Activated CD4-positive, alpha-beta T cell treated with anti-CD3 and anti-CD28 coated beads, Interleukin-2, amount 50 U/mL, for 24 hours (primary cell): ENCODE measurements at places on chromosomes 1 and 21.

DNA sequence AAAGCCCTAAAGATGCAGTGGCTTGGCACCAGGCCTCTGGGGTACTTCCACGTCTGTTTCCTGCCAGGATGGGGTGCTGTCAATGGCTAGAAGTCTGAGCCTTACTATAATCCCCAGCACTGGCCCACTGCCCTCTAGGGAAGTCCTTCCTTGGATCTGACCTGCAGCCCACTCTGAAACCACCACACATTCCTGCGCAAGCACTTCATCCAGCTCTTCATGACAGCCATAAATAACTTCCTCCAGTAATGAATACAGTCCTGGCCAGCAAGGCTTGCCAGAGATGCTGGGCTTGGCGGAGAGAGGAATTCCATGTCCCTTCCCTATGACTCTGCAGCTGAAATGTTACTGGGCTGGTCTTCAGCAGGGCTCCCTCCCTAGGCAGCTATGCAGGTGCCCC lies 32.6 kb downstream of the ALPL start:
- no peak for DNase-seq

DNA sequence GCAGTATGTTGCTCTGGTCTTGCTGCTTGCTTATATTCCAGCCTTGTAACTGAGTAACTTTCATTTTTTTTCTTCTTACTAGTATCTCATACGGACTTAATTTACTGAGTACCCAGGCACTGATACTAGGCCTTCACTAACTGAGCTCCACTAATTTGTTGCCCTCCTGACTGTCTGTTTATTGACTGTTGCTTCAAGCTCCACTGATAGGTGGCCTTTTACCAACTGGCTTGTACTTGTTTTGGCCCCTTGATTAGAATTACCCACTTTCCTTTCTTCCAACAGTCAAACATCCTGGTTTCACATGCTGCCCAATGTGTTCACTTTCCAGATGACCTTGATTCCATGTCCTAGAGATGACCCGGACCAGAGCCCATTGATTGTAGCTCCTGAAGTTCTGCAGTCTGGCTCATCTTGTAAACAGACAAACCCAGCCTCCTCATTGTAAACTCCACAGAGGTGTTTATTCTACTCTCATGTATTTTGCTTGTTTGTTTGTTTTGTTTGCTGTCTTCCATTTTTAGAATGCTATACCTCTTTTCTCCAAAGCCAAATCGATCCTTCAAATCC lies 27.7 kb downstream of the RGS1 start:
- no peak for DNase-seq

DNA sequence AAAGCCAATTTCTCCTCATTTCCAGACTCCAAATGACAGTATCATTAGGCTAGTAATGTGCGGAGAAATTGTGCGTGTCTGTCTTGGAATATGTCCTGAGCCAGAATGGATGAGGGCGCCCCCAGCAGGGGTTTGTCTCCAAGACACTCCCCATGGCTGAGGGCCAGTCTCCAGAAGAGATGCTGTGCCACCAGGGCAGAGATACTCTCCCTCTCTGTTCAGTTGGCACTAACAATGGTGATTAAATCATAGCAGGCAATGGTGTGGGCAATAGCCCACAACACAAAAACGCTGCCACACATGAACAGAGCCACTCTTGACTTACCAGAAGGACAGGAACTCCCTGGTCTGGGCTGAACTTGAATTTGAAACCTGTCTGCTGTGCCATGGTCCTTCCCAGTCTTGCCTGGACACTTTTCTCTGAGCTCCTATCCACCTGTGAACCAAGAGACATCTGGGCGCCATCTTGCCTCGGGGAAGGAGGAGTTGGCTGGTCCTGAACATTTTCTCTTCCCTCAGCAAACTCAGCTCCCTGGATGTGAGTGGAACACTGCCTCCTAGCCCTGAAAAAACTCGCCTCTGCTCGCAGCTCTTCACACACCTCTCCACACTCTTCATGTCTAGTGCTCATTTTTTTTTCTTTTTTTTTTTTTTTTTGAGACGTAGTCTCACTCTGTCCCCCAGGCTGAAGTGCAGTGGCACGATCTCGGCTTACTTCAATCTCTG lies 14.8 kb upstream of the ADGRB2 start:
- no peak for DNase-seq

- no peak for DNase-seq
These were observed 645.0 kb upstream of the PTBP2 start for GRCh38 chr1:96076589-96076988.

DNA sequence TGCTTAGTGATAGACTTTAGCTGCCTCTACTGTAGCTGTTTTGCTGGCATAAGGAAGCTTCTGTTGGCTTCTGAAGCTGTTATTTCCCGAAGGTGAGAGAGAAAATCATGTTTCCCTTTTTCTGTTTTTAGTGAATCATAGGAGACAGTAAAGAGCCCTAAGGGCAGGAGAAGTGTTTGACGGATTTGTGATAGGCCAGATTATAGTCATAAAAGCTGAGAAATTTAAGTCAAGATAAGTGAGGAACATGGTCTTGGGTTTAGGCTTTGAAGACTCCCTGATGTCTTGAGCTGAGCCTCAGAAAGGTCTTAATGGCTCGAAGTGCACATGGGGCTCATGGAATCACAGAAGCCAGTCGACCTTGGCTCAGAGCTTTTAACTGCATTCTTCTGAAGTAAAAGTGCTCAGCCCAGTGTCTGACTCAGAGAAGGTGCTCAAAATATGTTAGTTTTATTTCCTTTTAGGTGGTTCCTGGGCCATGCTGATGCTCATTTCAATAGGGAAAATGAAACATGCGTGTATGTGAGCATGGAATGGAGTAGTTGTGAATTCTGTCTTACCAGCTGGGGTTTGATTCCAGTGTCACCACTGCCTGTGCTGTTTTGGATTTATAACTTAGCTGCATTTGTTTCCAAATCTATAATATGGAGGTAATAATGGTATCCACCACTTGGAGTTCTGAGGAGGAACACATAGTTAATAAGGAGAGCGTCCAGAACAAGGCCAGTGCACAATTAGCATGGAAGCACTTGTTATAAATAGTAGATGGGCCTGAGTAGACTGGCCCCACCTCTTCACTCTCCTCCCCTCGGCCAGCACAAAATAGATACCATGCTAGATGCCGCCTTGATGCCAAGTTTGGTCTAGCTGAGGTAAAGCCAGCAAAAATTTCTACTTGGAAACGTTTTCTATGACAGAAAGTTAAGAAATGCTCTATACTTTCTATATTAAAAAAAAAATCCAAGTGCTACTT lies 99.2 kb downstream of the C1orf21 start:
- no peak for DNase-seq

DNA sequence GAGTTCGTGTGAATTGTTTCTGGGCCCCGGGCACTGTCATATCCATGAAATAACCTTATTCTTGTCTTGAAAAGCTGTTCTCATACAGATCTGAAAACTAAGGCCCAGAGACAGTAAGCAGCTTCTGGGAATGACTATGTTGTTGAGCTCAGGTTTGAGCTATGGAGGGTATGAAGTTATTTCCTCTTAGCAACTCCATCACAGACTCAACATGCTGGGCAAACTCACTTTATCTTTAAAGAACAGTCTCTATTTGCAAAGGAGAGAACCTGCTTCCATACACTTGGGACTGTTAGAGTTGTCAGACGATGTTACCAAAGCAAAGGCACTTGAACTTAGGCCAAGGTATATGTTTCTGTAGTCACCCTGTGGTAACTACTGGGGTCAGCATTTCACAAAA lies 90.0 kb downstream of the GPR88 start:
- no peak for DNase-seq

- DNase-seq: no peak
These were observed 3.1 kb upstream of the OR10J1 start for GRCh38 chr1:159436469-159436868.

DNA sequence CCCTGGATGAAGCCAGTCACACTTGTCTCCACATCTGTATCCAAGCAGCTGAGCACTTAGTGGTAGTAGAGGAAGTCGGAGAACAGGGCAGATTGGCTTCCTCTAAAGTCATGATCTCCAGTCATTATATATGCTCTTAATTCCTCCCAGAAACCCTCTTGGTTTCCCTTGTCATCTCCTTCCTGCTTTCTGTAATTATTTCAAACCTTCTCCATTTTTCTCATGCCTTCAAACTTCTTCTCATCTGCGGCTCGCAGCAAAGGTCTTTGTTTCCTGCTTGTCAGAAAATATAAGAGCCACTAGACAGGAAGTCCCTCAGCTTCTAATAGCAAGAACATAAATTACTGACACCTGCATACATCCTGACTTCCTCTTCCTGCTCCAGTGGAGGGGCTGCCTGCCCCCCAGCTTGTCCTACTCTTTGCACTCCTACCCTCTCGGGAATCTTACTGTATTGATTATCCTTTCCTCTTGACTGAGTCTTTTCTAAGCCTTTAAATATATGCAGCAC lies 124.6 kb upstream of the NGF start:
- DNase-seq: no peak

DNA sequence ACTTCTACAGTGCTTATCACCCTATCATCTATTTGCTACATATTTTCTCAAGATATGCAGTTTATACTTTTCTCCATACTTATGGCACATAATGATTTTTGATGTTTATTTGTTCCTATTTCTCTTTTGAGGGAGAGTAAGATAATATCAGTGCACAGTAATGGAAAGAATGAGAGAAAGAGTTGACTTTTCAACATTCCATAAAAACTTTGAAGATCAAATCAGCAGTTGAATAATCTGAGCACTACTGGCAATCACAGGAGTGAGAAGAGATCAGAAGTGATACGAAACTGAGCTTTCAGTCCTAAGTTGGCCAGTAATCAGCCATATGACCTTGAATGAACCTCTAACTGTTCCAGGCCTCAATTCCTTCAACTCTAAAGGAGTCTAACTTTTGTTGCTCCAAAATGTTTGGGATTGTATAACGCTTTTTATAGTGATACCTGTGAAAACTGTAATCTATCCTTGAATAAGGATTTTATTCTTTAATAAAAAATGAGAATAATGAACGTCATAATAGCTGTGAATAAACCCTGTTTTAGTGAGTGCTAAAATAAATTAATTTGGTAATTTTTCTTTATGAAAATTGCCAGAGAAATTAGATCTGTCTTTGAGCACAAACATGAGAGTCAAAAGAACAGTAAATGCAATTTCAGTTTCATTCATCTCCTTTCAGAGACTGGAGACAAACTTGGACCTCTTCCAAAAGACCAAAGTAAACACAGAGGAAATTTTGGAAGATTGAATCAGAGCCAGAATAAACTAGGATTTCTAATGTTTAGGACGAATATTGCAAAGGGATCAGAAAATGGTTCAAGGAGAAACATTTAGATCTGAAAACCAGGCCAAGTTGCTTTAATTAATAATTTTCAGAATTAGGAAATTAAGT lies 309.9 kb downstream of the ADGRL2 start:
- DNase-seq: no peak

DNA sequence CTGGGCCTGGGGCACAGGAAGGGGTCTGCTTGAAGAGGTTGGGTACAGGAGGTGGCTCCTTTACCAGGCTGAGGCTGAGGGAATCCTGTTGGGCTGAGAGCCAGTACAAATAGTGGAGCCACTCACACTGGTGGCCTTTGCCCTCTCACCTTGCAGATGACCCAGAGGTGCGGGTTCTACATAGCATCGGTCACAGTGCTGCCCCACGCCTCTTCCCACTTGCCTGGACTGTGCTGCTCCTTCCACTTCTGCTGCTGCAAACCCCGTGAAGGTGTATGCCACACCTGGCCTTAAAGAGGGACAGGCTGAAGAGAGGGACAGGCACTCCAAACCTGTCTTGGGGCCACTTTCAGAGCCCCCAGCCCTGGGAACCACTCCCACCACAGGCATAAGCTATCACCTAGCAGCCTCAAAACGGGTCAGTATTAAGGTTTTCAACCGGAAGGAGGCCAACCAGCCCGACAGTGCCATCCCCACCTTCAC lies 1.8 kb upstream of the SLC50A1 start:
- no peak for DNase-seq

DNA sequence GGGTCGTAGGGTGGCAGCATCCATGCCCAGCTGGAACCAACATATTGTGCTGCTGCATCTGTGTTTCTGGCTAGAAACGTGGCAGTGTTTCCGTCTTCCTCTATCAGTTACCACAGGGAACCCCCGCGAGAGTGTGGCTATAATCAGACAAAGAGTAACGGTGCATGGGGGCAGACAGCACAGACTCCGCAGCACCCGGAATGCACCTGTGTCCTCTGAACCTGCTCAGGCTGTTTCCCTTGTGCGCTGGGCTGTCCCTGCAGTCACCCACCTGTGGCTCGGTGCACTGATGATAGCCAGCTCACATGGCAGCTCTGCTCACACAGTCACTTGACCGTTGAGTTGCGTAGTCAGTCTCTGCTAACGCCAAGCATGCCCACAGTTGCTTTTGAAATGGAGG lies 11.4 kb upstream of the PCBP3 start:
- no peak for DNase-seq

- DNase-seq: no peak
These were observed 24.9 kb upstream of the GLIS1 start for GRCh38 chr1:53763911-53764310.

DNA sequence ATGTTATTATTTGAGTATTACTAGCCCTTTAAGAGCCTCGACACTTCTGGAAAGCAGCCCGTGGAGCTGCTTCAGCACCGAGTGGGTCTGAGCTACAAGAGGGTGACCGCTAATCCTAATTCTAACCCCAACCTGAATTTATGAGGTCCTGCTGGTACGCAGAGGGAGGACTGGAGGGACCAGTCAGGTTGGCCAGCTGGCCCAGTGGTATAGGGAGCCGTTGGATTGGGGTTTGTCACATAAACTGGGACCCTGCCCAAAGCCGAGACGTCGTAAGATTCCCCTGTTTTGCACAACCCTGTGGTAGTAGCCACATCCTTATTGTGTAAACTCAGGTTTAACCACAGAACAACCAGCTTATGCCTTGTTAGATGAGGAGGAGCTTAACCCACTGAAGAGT lies 60.8 kb upstream of the F3 start:
- no peak for DNase-seq

DNA sequence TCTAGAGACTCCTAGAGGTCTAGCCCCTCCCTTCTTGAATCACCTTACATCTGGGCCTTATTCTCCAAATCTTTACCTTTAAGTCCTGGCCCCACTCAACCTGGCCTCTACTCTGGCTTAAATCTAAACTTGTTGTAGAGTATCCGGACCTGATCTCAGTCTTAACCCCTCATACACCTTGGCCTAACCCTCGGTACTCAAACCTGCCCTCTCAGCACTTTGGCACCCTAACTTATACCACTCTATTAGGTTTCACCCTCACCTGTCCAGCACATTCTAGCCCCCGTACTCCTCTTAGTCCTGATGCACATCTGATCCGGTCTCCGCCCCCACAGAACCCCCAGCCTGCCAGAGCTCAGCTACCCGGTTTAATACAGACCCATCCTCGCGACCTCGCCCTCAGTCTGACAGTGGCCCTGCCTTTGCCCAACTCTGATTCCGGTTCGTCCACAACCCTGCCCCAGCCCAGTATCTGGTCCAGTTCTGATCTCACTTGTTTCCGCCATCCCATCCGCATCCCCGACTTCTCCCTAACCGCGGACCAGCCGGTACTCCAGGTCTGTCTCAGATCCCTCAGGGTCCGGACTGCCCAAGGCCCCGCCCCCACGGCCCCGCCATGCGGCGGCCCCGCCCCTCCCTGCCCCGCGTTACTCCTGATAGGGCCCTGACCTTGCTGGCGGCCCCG lies 1.5 kb downstream of the TRIM62 start:
- peak; percentile 68 for DNase-seq

DNA sequence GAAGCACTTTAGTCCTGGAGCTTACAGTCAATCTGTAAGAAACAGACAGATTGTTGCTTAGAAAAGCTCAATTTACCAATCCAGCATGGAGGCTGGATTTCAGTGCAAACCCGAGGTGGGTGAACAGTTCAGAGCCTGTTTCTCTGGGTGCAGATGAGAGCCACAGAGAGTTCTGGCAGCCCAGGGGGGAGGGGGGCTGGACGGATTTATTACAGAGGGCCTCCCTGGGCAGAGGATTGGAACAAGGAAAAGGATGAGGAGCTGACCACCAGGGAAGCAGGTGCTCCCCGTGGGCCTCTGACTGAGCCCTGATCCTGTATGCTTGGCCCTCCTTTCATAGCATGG lies 38.0 kb upstream of the EPS8L3 start:
- no peak for DNase-seq
